ENCODE measurements at places on chromosomes 5 and 9.
A peak's percentile ranks its signal among the peaks of the same experiment; 100 is the strongest.

- no peak for DNase-seq
Measured at GRCh38 chr5:27311544-27311943, 273.2 kb upstream of the CDH9 start.

DNA sequence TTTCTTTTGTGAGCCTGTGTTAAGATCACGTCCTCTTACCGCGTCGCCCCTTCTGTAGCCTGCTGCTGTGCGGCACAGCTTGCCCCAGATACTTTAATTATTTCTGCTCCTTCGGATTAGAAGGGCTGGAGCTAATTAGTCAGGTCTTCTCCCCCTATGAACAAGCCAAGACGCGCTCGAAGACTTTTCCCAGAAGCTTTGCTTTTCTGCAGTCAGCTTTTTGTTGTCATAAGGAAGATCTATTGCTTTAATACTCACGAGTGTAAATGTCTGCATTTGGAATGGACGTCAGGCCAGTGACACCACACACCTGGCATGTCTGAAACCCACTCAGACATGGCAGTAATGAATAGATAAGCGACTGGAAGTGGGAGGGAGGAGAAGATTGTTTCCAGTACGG, 37.0 kb downstream of the PRUNE2 start:
- DNase-seq: no peak

DNA sequence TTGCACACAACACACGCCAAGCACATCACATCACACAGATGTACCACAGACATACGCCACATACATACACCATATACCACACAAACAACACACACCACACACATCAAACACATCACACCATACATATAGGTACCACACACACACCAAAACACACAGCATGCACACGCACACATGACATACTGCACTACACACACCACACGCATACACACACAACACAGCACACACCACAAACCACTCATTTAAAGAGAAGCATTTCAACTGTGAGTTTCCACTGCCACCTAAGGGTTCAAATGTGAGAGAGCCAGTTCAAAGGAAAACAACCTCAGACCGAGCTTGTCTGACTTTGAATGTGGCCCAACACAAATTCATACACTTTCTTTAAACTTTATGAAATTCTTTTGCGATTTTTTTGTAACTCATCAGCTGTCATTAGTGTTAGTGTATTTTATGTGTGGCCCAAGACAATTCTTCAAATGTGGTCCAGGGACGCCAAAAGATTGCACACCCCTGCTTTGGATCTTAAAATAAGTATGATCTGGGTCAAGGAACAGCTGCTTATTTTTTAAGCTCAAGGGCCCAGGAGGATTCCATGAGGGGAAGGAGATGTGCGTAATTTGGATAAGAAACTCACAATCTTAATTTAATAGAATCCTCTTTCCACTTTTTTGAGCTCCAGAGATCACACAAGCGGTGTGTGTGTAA, 494.6 kb downstream of the GADD45G start:
- DNase-seq: no peak

GRCh38 chr5:77156379-77156778, 54.1 kb upstream of the PDE8B start:
- no peak for DNase-seq

GRCh38 chr9:122949696-122950095, 8.9 kb downstream of the RABGAP1 start:
- no peak for DNase-seq

GRCh38 chr5:174699131-174699530, 25.3 kb upstream of the MSX2 start:
- DNase-seq: no peak

DNA sequence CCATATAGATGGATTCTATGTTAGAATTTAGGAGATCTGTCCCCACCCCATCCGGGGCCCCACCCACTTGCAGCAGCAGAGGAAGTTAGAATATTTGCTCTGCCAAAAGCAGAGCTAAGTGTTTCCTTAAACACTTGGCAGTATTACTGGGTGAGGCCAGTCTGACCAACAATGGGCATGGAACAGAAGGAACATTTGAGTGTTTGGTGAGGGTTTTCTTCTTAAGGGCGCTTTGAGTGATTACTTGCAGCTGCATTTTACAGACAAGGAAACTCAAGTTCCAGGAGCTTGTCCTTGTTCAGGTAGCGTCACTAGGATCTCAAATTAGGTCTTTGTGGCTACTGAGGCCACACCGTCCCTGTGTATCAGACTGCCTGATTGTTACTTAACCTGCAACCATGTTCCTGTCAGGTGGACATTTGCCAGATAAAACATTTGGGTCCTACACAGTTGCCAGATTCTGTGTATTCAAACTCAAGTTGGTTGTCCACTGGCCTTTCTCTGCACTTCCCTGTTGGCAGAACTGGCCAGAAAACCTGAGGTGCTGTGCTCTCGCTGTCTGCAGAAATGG, 59.3 kb downstream of the SLC46A2 start:
- DNase-seq: no peak

DNA sequence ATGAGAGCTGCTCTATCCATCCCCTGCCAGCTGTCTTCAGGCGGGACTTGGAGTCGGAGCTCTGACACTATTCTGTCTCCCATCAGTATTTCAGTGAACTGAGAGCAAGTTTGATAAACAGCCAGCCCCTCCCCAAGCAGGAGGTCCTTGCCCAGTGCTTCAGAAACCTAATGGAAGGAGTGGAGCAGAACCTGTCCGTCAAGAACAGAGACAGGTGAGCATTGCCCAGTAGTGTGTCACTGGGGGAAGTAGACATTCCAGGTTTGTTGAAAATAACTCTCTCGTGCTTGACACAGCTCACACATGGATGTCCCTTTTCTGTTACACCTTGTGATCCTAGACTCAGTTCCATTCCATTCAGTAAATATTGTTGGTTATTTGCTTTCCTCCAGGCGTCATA, 13.2 kb upstream of the TLX3 start:
- no peak for DNase-seq

- peak; percentile 57 for DNase-seq
Measured at GRCh38 chr9:35616681-35617459, 1.3 kb downstream of the CD72 start.

- DNase-seq: no peak
Measured at GRCh38 chr5:149326611-149327010, 18.7 kb upstream of the GRPEL2 start.

DNA sequence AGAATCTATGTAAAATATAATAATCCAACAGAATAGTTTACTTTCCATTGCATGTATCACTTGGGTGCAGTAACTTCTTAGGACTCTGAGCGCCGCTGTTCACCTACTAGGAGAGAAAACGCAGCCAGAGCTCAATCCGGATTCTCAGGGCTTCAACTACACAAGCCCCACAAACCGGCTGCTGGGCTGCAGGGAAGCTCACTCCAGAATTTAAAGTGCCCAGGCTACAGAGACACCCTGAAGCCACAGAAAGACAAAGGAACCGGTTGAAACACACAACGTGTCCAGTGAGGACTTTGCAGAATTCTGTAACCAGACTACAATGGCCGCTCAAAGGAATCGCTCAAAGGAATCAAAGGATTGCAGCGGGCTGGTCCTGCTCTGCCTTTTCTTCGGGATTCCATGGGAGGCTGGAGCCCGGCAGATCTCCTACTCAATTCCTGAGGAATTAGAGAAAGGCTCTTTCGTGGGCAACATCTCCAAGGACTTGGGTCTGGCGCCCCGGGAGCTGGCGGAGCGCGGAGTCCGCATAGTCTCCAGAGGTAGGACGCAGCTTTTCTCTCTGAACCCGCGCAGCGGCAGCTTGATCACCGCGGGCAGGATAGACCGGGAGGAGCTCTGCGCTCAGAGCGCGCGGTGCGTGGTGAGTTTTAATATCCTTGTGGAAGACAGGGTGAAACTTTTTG, at the start of gene PCDHGA10:
PCDHGA10 (plus strand) TSS at position 134 of the 686 bp plus-strand sequence; CDS start at position 323, 189 bp downstream.
- DNase-seq: no peak

DNA sequence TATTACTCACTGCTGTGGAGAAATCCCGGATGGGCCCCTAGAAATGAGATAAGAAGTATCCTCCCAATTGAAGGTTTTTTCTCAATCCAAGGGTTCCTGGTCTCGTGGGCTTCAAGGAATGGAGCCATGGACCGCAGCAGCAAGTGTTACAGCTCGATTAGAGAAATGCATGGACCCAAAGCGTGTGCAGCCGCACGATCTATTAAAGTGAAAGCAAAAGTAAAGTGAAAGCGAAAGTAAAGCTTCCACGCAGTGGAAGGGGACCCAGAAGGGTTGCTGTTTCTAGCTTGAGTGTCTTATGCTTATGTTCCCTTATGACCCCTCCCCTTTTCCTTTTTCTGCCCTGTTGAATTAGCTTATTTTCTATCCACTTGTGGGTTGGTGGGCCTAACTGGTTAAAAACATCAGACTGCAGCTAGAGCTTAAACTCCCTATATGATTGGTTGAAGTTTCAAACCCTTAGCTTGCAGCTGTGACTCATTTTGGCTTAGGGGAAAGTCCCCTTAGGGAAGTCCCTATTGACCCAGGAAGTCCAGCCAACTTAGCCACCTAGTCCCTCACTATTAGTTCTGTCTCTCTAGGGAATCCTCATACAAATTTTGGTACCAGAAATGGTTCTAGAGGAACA, 1111.8 kb downstream of the TAF11L14 start:
- DNase-seq: peak; percentile 23

- DNase-seq: no peak
Measured at GRCh38 chr5:172921906-172922305, 37.3 kb upstream of the RPL26L1 start.

GRCh38 chr5:94969174-94969573, 315.7 kb downstream of the MCTP1 start:
- DNase-seq: no peak

DNA sequence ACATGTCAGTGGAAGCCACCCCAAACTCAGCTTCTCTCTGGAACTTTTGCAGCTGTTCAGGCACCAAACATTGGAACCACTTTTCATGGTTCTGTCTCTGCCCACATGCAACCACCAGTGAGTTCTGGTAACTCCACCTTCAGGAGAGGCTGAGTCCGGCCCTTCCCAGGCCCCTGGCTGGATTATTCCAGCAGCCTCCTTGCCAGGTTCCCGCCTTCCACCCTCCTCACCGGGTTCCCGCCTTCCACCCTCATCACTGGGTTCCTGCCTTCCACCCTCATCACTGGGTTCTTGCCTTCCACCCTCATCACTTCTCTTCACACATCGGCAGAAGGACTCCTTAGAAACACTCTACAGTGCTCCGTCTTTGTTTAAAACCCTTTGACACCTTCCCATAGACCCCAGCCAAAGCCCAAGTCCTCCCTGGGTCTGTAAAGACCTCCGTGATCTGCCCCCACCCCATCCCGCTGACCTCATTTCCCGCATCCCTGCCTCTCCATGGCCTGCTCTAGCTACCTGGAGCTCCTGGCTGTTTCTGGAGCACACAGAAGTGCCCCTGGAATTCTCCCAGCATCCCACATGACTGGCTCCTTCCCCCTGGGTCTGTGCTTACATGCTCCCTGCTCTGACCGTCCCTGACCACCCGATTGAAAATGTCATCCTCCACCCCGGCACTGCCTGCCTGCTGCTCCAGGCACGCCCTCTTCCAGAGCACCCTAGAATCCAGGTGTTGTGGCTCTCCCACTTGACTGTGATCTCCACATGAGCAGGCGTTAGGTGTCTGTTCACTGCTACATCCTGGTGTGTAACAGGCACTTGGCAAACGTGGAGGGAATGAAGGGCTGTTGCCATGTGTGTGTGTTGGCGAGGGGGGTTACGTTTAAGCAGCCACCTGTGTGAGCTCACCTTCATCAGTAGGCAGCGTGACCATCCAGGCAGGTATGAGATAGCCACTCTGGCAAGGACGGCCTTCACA, 17.7 kb downstream of the ROPN1L start:
- no peak for DNase-seq

DNA sequence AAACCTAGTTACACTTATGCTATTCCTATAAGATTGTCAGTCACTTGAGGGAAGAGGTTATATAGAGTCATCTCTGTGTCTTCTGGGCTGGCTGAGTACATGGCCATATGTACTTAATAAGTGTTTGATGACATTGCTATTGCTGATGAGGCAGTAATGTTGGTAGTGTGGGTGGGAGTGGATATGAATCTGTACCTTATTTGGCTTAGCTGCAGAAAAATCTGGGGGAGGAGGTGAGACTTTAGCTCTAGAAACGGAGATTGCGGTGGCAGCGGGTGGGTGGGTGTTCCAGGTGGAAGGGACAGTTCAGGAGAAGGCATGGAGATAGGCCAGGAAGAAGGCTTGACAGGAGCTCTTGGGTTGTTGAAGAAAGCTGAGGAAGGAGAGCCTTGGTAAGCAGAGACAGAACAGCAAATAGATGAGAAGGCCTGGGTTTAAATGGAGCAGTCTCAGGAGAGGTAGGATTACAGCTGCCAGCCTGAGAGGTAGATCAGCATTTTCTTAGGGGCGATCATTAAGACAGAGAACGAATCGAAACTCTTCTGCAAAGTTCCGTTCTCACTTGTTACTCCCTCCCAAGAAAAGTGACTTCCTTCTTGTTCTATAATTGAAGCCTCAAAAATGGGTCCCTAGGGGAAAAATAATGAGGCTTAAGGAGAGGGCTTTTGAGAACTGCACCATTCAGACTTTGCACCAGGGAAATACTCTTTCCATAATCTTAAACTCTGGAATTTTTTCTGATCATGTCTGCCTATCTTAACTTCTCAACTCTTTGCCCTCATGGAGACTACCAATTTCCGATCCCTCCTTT, 160.5 kb downstream of the UNC13B start:
- no peak for DNase-seq

GRCh38 chr9:131697908-131698617, 41.8 kb downstream of the RAPGEF1 start:
- no peak for DNase-seq

DNA sequence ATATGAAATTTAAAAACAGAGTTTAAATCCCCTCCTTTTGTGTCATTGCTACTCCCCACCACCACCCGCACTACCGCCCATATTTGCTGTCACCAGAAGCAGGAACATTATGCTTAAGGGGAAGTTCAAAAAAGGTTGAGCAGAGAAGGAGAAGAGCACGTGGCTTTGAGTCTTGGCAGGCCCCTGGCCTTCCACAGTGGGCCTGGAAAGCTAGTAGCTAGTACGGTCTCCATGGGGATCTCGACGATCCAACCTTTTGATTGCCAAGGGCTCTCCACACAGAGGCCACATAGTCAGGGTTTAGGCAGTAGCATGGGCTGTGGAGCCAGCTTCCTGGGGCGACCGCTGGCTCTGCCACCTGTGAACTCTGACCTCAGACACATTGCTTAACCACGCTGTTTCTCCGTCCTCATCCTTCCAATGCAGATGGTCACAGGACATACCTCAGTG, 90.1 kb downstream of the GOLPH3 start:
- no peak for DNase-seq

DNA sequence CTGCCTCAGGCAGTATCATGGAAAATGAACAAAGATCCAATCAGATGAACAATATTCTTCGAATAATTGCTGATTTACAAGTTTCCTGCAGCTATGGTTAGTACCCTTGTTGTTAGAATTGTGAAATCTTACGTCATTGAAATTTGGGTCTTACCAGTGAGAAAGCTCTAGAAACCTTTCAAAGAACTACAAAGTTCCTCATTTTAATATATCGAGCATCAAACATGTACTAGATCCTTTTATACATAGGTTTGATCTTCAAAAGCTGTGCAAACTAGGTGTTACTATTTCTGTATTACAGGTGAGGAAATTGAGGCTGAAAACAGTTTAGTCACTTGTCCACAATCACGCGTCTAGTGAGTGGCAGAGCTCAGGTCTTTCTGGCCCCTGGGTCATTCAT, 43.7 kb upstream of the ANGPTL2 start:
- no peak for DNase-seq
